ENCODE measurements at places on chromosomes 12 and 14. TPM values are rescaled to one million over a fixed set of nuclear protein-coding genes. Genes with fewer than 3 reads are reported as not detected.

RAD51AP1 gene
- total RNA-seq, result 1.1 TPM

BAG5 gene
- total RNA-seq, result 55.1 TPM

SLCO1C1 gene
- total RNA-seq, result 0.55 TPM

MANSC4 gene
- total RNA-seq, result not detected

C12orf50 gene
- 0.13 TPM for total RNA-seq

PLEKHA5 gene
- total RNA-seq, result 10.9 TPM

E2F7 gene
- total RNA-seq, result 0.22 TPM

TTC9 gene
- total RNA-seq, result 0.51 TPM

PYGL gene
- 174 TPM for total RNA-seq

CCDC177 gene
- not detected for total RNA-seq

SCN8A gene
- total RNA-seq, result 1.2 TPM

CCDC196 gene
- total RNA-seq, result not detected

IGF1 gene
- 415 TPM for total RNA-seq

LTBP2 gene
- 58.2 TPM for total RNA-seq

ACSM4 gene
- total RNA-seq, result not detected

SLC39A2 gene
- total RNA-seq, result not detected

FGD6 gene
- total RNA-seq, result 5.4 TPM

CD163 gene
- 943 TPM for total RNA-seq

IQSEC3 gene
- total RNA-seq, result 8.1 TPM

LEMD3 gene
- total RNA-seq, result 26.1 TPM

METTL25 gene
- total RNA-seq, result 9.4 TPM

ACACB gene
- total RNA-seq, result 1,896 TPM
